ENCODE measurements at places on chromosomes 11 and 22. TPM values are rescaled to one million over a fixed set of nuclear protein-coding genes. Genes with fewer than 3 reads are reported as not detected.

DNA sequence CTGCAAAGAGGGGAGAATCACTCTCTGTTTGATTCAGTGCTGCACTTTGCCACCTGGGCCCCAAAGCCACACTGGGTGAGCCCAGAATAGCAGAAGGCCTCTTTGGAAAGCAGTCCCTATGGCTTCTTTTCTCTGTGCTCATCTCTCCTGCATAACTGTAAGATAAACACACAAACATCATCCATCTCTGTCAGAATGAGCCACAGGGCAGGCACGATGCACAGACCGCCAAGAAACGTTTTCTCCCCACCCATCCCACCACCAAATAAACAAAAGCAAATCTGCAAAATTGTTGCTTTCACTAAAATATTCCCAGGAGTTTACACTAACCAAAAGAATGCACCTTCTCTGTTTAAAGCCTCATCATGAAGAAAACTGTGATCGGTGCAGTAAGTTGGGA lies 196.4 kb upstream of the POU2AF2 start:
- DNase-seq, result no peak

GRCh38 chr11:73659961-73660360 lies 13.6 kb downstream of the PLEKHB1 start:
- peak; percentile 88 for DNase-seq

GRCh38 chr11:133951327-133952198 lies 5.2 kb downstream of the IGSF9B start:
- peak; percentile 25 for DNase-seq

GRCh38 chr11:45238724-45239123 lies 47.4 kb downstream of the SYT13 start:
- peak; percentile 7 for DNase-seq

DNA sequence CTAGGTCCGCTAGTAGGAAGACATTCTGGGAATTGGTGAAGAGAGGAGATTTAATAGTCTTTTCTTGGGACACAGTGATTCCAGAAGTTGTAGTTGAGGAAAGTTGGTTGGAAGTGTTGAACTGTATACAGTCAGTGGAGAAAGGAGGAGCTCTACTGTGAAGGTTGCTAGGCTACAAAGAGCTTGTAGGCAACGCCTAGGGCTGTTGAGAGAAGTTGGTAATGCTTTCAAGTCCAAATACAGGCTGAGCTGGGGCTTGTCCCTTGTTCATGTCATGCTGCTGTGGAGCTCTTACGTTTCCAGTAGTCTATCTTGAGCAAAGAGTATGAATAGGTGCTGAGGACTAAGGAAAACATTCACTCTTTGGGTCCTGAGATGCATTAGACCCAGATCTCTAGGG lies 1.1 kb downstream of the TBCEL start:
- peak; percentile 25 for DNase-seq

GRCh38 chr11:64996710-64997380 lies at the start of gene BATF2:
BATF2 (minus strand) TSS chr11:64996971; CDS start chr11:64996914, 57 bp downstream.
- DNase-seq, result peak; percentile 61

DNA sequence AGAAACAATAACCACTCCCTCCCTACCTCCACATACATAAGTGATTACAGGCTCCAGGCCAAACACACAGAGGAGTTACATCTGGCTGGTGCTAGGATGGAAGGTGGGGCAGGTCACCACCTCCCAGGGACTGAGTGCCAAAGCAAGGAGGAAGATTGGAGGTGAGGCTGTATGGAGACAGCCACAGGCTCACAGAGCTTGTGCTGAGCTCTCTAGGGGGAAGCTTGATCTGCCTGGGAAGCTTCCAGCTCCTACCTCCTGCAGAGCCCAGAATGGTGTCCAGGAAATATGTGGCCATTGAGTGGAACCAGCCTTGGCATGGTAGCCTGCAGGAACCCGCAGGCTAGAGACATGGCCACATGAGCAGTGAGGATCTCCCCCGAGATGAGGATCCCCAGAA lies 3.6 kb upstream of the MED15 start:
- DNase-seq, result peak; percentile 55

- DNase-seq, result no peak
Observed at GRCh38 chr22:29710922-29711593, 8.7 kb upstream of the CABP7 start.

GRCh38 chr11:59186130-59186594 lies 14.2 kb downstream of the DTX4 start:
- peak; percentile 76 for DNase-seq

DNA sequence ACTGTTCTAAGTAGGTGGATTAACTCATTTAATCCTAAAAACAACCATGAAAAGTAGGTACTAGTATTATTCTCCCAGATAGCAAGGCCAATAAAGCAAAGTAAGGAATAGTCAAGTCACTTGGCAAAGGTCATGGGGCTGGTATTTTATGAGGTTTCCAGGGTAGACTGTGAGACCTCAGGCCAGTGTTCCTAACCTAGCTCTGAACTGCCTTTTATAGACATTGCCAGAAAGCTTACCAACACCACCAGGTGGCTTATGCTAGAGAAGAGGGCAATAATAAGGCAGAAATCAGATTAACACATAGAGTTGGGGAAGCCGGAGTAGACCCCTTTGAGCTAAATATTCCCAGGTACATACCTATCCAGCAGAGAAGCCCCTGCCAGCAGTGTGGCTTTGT lies 490.9 kb upstream of the TENM4 start:
- DNase-seq, result no peak

- DNase-seq, result peak; percentile 95
Observed at GRCh38 chr11:72724851-72725723, 27.1 kb downstream of the ARAP1 start.

DNA sequence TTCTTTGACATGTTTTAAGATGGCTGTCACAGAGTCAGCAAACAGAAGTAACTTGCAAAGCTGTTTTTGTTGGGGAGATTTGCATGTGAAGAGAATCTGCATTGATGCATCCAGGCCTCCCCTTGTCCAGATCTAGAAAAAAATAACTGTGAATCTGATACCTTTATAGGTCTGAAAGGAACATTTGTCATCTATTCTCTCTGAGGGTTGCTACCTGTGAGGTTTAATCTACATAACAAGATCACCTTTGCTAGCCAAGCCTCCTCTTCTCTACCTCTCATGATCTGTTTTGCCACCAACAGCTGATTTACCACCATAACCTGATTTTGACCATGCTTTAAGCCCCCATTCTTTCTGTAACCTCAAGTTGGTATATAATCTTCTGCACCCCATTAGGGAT lies 47.2 kb upstream of the SLC5A12 start:
- DNase-seq, result no peak

AQP11 gene
- total RNA-seq, result 2.2 TPM

ARHGAP42 gene
- 11.0 TPM for total RNA-seq

CNGA4 gene
- total RNA-seq, result 0.51 TPM

FXYD6 gene
- not detected for total RNA-seq

LARGE2 gene
- 18.4 TPM for total RNA-seq

PLAAT3 gene
- 57.8 TPM for total RNA-seq

OR52W1 gene
- total RNA-seq, result not detected

BSCL2 gene
- total RNA-seq, result 73.4 TPM
